Activated CD4-positive, alpha-beta T cell treated with anti-CD3 and anti-CD28 coated beads, Interleukin-2, amount 10 ng/mL, durations not matched to agents 7 days and 5 days (primary cell): ENCODE measurements at places on chromosomes 1 and 21. TPM values are rescaled to one million over a fixed set of nuclear protein-coding genes. Genes with fewer than 3 reads are reported as not detected.

PAPPA2 gene
- 0.25 TPM for total RNA-seq

OR14A16 gene
- not detected for total RNA-seq

MAP1LC3C gene
- not detected for total RNA-seq

DNA sequence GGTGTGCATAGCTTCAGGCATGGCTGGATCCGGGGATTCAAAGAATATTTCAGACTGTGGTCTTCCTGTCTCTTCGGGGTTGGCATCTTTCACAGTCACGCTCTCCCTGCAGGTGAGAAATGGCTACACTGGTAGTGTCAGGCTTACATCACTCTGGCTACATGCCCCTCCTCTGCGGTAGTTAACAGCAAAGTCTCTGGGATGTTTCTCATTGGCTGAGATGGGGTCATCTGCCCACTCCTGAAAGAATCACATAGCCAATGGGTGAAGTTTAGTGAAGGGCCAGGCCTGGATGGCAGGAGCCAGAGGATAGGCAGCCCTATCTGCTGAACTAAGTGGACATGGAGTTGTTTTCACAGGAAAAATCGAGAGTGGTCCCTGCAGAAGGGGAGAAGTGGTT, 356.5 kb downstream of the MATN1 start:
- DNase-seq, result no peak

GRCh38 chr1:19416921-19417470, 68.3 kb downstream of the CAPZB start:
- no peak for DNase-seq

GRCh38 chr21:35491114-35491513, 442.0 kb upstream of the RUNX1 start:
- DNase-seq, result no peak

GRCh38 chr21:34911360-34911759, 137.7 kb downstream of the RUNX1 start:
- DNase-seq, result no peak

- DNase-seq, result no peak
Measured at GRCh38 chr1:164320790-164321731, 237.9 kb upstream of the PBX1 start.

GRCh38 chr21:36968414-36968813, 1.9 kb upstream of the HLCS start:
- DNase-seq, result no peak

- no peak for DNase-seq
Measured at GRCh38 chr1:44413740-44414139, 8.7 kb downstream of the RNF220 start.
